ENCODE measurements at places on chromosomes 11 and 22.

DNA sequence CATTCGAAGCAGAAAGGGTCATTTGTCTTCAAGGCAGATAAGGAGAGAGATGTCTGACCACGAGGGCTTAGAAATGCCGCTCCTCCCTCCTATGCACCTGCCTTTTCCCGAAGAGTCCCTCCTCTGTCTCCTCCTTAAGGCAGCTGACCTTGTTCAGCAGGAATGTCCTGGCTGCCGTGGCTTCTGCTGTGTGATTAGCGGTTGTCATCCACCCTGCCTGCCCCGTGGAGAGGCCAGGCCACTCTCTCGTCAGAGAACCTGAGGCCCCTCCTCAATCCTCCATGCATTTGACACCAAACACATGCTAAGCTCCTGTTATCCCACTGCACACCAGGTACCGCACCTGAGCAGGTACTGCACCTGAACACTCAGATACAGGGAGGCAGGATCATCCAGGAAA lies 834.6 kb downstream of the TBC1D22A start:
- no peak for DNase-seq

GRCh38 chr11:45817191-45817590 lies 12.2 kb downstream of the SLC35C1 start:
- no peak for DNase-seq

- no peak for DNase-seq
These were observed 195.9 kb downstream of the DSCAML1 start for GRCh38 chr11:117601006-117601708.

DNA sequence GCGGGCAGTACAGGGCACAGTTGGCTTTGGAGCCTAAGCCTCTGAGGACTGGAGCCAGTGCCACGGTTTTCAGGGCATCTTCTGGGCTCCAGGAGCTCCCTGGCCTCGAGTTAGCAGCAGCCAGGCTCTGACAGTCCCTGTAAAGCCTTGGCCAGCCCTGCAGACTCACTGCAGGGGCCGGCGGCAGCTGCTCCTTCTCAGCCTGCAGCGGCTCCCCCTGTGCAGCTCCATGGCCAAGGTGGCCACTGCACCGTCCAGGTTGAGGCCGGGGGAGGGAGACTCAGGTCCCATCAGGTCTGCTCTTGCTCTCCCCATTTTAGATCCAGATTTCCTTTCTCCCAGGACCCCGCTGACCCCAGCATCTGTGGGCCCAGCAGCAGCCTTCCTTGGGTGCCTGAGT lies 1461.1 kb downstream of the BRD1 start:
- no peak for DNase-seq

GRCh38 chr22:47127441-47127871 lies 365.0 kb downstream of the TBC1D22A start:
- no peak for DNase-seq

GRCh38 chr11:46343520-46343919 lies 3.7 kb upstream of the DGKZ start:
- no peak for DNase-seq

DNA sequence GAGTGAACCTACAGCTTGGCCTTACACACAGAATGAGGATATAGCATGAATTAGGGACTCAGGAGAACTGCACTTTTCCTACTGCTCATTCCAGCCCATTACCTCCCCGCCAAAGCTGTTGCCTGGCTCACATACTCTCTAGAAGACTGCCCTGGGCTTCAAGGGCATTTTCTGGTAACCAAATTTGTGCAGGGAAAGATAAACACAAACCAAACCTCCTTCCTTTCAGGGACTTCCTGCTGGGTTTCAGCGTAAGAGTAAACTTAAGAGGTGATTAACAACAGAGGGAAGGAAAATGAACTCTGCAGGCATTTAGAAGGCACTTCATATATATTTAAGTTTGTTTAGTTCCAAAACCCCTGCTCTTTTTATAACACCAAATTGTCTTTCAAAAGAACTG lies 194.9 kb downstream of the SWAP70 start:
- peak; percentile 24 for DNase-seq

DNA sequence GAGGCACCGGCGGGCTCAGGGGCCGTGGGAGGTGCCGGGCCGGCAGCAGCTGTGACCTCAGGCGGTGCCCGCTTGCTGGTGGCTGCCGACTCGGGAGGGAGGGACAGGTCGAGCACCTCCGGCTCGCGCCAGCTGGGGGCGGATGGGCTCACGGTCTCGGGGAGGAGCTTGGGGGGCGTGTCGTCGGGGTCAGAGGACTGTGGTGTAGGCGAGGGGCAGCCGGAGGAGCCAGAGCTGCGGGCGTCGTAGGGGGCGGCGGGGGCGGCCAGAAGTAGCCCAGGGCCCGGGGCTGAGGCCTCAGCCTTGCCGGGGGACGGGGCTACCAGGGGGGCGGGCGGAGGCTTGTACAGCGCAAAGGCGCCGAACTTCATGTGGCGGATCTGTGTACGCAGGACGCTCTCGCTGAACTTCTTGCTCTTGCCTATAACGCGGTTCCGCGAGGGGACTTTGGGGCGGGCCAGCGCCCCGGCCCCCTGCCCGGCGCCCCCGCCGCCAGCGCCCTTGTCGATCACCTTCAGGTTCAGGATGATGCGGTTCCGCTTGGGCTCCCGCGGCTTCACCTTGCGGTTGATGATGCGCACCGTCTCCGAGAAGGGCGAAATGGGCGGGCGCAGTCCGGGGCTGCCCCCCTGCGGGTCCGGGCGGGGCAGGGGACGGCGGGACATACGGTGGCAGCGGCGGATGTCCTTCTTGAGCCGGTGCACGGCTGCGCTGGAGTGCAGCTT lies 5.5 kb downstream of the CBX6 start:
- no peak for DNase-seq

- DNase-seq, result no peak
These were observed 1.1 kb upstream of the FBXO3 start for GRCh38 chr11:33775467-33775807.

DNA sequence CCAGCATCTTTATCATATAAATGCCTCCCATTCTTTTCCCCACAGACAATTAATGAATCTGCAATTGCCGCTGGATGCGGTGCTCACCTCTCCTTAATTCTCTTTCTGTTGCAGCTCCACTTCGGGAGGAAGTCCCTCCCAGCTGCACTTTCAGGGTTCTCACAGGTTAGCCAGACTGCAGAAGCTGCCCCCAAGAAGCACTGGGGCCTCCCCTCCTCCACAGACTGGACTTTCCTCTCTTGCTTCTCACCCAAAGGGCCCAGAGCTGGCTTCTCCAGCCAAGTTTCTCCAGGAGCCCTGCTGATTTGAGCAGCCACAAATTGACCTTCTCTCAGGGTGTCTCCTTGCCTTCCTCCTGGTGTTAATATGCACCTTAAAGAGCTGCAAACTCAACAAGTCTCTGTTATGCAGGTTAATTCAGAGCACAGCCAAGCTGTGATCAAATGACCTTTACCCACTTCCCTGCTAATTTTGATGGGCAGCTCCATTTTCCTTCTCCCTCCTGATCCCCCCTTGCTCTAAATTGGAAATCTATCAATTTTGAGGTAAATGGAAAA lies 298.9 kb downstream of the BUD13 start:
- DNase-seq, result no peak

GRCh38 chr22:28935713-28936112 lies 52.3 kb downstream of the ZNRF3 start:
- DNase-seq, result no peak

DNA sequence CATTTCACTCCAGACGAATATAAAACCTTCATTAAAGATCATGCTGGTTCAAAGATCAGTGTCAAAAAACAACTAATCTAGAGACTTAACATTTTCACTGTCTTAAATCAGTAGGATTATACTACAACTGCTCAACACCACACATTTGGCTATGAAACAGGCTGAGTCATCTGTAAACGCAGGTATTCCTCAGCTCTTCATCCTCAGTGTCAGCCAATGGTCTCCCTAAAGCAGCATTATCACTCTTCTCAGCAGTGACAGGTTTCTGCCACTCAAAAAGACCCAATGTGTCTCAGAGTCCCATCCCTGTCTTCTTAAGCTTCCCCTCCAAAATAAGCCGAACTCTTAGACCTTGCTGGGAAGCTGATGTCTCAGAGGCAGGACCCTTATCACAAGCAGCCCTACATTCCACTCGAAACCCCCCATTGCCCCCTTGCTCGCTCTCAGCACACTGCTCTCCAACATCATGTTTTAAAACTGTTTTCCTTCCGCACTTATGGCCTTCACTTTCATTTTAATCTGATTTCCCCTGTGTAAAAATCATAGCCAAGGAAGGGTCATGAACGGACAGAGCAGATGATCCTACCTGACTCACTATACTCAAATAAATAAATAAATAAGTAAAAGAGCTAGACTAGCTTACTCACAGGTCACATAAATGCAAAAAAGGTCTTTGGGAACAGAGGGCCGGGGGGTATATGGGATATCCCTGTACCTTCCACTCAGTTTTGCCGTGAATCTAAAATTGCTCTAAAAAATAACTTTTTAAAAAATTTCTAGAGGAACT lies 23.0 kb downstream of the CDON start:
- DNase-seq, result no peak

- no peak for DNase-seq
These were observed 10.8 kb upstream of the TPP1 start for GRCh38 chr11:6629892-6630631.

- no peak for DNase-seq
These were observed 366.0 kb upstream of the NARS2 start for GRCh38 chr11:78940500-78941225.

GRCh38 chr11:87589082-87589481 lies 551.3 kb downstream of the TMEM135 start:
- no peak for DNase-seq

DNA sequence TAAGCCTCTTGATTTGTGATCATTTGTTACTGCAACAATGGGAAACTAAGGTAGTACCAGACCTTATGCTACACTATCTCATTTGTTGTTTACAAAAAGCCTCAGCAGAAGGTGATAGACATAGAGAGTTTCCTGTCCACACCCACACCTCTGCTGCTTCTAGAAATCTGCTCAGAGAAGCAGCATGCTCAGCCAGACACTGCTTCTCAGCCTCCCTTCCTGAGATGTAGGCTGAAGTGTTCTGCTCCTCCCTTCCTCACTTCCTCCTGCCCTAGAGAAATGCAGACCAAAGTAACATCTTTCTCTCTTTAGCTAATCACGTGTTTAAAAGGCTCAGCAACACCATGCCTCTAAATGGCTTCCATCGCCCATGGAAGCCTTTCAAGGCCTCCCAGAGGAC lies 88.4 kb downstream of the SLC1A2 start:
- no peak for DNase-seq

DNA sequence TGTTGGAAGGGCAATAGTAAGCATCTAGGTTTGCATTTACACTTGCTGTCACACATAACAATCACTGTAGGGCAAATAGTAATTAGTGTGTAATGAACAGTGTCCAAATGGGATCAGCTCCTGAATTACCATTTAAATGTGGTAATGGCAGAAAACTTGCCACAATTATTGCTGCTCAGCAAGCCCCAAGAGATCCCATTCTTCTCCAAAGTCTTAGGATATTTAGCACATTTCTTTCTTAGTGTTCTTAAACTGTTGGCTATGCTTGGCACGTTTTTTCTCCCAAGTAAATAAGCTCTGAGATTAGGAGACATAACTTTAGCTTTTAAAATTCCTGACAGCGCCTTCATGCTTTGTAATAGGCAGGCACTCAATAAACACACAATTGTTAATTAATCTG lies 1037.0 kb downstream of the DLG2 start:
- no peak for DNase-seq

DNA sequence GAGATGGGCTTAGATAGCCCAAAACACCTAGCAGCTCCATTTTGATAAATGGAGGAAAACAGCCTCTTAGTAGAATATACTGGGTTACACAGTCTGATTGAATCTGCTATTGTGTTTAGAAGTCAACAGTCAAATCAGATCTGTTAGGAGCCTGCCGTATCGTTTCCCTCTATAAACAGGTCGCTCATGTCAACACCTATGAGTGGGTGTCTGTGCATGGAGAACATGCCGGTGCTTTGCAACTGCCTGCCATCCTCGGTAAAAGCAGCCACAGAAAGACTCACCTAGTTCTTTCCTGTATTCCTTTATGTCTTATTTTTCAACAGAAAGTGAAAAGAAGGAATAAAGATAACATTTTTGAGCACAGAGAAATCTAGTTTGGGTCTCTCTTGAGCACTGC lies 99.4 kb downstream of the ETS1 start:
- DNase-seq, result no peak

DNA sequence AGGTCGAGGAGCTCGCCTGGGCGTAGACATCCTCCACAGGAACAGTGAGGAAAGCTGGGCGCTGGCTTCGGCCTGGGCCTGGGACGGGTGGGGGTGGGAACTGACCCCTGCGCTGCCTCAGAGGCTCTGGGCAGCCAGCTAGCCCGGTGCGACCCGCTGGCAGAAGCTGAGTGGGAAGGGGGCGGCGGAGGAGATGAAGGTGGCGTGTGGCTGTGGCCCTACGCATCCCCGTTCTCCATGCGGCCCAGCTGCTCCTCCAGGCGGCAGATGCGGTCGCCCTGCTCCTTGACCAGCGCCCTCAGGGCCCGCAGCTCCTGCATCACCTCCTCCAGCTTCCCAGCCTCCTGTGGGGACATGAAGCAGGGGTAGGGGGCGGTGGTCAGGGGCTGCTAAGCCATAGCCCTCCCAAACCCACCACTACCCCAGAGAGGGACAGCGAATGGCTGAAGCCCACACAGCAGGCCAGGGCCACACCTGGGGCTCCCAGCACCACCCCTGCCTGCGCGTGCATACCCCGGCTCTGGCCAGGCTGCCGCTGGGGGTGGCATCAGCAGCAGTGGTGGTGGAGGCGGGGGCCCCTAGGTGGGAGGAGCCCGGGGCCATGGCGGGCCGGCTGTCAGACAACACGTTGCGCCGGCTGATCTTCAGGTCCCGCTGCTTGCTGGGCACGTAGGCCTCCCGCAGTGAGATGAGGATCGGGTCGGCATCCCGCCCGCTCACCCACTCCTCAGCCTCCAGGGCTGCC lies 848 bp upstream of the PTPRCAP start:
- DNase-seq, result no peak

GRCh38 chr11:78432058-78432515 lies 14.5 kb upstream of the GAB2 start:
- DNase-seq, result no peak
